ENCODE measurements at places on chromosomes 11 and 22.

GRCh38 chr11:71103266-71103665 is 149.1 kb downstream of the SHANK2 start:
- DNase-seq, result peak; percentile 72

DNA sequence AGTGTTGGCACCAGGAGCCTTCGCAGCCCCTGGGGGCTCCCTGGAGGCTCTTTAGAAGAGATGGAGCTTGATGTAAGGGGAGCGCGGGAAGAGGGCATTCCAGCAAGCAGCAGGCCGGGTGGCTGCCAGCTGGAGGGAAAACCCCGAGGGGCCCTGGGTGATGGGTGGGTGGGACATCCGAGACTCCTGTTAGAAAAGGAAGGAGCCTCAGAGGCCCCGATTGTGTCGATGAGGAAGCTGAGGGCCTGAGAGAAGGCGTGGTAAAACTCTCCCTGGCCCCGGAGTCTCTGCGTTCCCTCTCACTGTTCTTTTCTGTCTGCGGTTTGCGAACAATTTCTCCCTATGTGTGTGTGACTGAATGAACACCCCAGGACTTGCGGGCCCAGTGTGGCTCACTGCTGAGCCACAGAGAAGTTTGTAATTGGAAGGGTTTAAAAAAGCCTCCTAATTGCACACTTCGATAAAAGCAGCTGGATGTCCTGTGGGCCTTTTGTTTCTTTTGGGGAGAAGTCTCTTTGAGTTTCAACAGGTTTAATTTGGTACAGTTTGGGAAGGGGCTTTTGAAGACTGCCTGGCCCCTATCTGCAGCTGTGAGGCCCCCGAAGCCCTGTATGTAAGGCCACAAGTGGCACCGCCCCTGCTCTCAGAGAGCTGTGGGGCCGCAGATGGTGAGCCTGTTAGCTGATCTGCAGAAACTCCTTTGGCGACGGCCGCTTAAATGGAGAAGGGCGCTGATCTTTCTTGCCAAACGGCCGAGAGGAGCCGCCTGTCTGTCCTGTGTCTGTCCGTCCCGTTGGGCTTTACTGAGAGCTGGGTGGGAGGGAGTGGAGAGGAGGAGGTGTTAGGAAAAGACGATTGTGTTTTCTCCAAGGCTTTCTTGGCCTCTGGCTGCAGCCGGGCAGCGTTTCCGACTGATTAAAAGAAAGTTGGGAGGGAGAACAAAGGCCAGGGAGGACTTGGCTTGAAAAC is 2.0 kb downstream of the FBLN1 start:
- DNase-seq, result no peak

DNA sequence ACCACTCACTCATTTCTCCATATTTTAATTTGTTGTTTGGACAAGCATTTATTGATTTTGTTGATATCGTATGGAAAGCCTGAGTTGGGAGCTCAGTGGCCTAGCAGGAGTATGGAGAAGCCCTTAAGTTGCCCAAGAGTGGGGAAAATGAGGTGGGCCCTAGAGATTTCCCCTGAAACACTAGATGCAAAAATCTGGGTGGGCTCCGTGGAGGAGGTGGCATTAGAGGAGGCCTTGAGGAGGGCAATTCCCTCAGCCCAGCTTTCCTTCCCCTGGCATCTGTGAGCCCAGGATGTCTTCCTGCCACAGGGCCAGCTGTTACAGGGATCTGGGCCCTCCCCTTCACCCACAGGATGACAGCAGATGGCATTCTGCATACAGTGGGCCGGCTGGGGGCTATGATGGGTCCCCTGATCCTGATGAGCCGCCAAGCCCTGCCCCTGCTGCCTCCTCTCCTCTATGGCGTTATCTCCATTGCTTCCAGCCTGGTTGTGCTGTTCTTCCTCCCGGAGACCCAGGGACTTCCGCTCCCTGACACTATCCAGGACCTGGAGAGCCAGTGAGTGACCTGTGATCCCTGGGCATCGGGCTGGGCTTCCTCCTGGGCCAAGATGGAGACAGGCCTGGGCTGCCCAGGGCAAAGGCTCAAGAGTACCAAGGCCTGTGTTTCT is 21.6 kb upstream of the SLC22A12 start:
- DNase-seq, result no peak

DNA sequence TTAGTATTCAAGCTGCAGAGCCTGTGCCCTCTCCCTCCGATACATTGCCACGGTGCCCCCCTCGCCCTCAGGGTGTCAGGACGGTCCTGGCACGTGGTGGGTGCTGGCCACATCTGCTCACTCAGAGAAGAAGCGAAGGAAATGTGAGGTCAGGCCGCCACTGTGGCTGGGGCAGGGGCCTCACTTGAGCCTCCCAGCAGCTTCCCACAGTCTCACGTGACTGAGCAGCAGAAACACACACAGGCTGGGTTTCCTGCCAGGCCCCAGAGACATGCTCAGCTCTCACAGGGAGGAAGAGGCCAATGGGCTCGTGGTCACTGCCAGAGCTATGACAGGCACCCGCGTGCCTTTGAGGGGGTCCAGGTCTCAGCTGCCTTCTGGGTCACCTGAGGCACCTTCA is 37.9 kb upstream of the PRR5 start:
- peak; percentile 34 for DNase-seq

- DNase-seq, result peak; percentile 89
Observed at GRCh38 chr11:134949121-134950090, 537.4 kb upstream of the B3GAT1 start.

DNA sequence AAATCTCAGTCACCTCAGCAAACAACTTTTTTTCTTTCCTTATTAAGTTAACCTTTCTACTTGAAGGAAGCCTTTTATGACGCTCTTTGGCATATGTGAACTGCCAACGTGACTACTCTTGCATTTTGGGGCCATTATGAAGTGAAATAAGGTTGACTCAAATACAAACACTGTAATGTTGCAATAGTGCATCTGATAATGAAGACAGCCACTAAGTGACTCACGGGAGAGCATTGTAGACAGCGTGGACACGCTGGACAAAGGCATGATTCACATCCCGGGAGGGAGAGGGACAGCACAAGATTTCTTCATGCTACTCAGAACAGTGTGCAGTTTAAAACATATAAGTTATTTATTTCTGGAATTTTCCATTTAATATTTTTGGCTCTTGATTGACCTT is 560.8 kb downstream of the ETS1 start:
- DNase-seq, result peak; percentile 95

GRCh38 chr11:31326470-31327148 is 42.9 kb downstream of the DCDC1 start:
- DNase-seq, result no peak

DNA sequence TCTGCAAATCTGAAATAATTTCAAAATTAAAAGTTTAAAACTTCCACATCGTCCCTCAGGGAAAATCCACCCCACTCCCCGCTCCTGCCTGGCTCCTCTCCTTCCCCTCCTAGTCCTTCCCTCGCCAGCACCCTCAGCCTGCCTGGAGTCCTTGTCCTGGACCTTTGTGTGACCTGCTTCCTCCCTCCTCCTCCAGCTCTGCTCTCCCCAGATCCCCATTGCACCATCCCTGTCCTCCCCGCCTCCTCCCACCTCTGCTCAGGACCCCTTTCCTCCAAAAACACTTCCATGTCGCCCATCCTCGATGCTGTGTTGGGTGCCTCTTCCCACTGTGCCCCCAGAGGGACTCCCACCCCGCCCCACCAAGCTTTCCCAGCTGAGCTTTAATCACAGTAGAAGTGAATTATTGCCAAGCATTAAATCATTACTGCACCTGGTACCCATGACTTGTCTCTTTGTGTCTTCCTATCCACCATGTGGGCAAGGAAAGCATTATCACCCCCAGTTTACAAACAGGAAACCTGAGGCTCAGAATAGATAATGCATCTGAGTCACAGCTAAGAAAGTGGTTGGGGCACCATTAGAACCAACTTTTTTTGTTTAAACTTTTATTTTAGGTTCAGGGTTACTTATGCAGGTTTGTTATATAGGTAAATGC is 2.4 kb upstream of the ZP1 start:
- DNase-seq, result no peak

Data from kidney tubule cell (primary cell).